Activated CD4-positive, alpha-beta T cell treated with anti-CD3 and anti-CD28 coated beads, Interleukin-2, amount 10 ng/mL, durations not matched to agents 7 days and 5 days (primary cell): ENCODE measurements at places on chromosomes 6 and 20. TPM values are rescaled to one million over a fixed set of nuclear protein-coding genes. Genes with fewer than 3 reads are reported as not detected.
A peak's percentile ranks its signal among the peaks of the same experiment; 100 is the strongest.

GRCh38 chr20:17843246-17844132, 125.1 kb downstream of the SNX5 start:
- H3K27me3 ChIP-seq, result no peaks in the 10 kb centered on the region
- peaks cover 63% of the 10 kb centered on the region for H3K4me1 ChIP-seq
- peaks cover 2% of the 10 kb centered on the region for H3K36me3 ChIP-seq
- peak overlapping the region; percentile 90 for H3K27ac ChIP-seq
- H3K4me3 ChIP-seq, result peak overlapping the region; percentile 14

DNA sequence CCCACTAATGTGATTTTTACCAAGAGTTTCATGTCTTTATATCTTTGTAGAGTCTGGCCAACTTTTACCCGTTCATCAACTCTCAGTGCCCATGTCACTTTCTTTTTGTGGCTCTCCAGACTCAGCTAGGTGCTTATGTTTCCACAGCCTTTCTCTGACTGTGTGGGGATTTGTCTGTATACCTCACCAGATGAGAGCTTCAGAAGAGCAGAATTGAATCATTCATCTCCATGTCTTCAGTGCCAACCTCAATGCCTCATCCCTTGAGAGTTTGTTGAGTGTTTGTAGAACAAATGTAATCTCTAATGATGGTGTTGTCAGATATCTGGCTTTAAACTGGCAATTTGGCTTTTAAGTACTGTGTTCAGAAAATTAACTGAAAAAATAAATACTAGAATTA, 16.8 kb upstream of the CCN2 start:
- no peak for DNase-seq
- H3K27me3 ChIP-seq, result no peaks in the 10 kb centered on the region
- H3K27ac ChIP-seq, result no peak overlapping the region
- no peaks in the 10 kb centered on the region for H3K36me3 ChIP-seq

DNA sequence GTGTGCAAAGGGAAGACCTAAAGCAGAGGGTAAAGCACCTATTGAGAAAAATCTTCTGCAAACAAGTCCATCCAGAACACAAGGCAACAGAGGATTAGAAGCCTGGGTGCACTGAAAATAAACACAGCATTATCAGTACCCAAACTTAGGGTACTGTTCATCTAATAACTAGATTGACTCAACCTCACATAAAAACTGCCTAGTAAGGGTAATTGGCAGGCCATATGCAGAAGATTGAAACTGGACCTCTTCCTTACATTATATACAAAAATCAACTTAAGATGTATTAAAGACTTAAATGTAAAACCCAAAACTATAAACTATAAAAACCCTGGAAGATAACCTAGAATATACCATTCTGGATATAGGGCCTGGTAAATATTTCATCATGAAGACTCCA, 91.2 kb upstream of the SIRPG start:
- no peak for DNase-seq
- H3K4me1 ChIP-seq, result no peaks in the 10 kb centered on the region
- H3K27me3 ChIP-seq, result peaks cover 27% of the 10 kb centered on the region
- H3K4me3 ChIP-seq, result no peak overlapping the region

- no peak overlapping the region for H3K4me3 ChIP-seq
- H3K27me3 ChIP-seq, result no peaks in the 10 kb centered on the region
- H3K36me3 ChIP-seq, result no peaks in the 10 kb centered on the region
Observed at GRCh38 chr20:19022791-19023448, 189.5 kb upstream of the SLC24A3 start.

DNA sequence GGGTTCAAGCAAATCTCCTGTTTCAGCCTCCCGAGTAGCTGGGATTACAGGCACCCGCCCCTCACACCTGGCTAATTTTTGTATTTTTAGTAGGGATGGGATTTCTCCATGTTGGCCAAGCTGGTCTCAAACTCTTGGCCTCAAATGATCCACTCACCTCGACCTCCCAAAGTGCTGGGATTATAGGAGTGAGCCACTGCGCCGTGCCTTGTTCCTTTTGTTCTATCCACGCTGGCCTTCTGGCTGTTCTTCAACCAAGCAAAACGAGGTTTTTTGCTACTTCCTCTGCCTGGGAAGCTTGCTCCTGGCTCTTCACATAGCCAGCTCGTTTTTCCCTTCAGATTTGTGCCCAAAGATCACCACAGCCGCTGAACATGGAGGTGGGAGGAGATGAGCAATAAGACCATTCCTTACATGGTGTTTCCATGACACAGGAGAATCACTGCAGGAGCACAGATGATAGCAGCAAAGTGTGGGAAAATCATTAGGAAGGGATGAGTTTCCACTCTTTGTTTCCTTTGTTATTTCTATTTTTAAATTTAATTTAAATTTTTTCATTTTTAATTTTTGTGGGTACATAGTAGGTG, 201.0 kb upstream of the ZNF217 start:
- no peaks in the 10 kb centered on the region for H3K27me3 ChIP-seq
- DNase-seq, result no peak
- H3K36me3 ChIP-seq, result peaks cover 4% of the 10 kb centered on the region
- H3K27ac ChIP-seq, result no peak overlapping the region

- no peak for DNase-seq
- no peaks in the 10 kb centered on the region for H3K36me3 ChIP-seq
Observed at GRCh38 chr6:5729813-5730517, 276.8 kb downstream of the NRN1 start.

Gene PXMP4
- 19.1 TPM for total RNA-seq

Gene ANGPT4
- not detected for total RNA-seq

Gene FAM8A1
- 11.6 TPM for total RNA-seq

GRCh38 chr6:22149096-22149495, 147.7 kb downstream of the PRL start:
- no peak overlapping the region for H3K4me3 ChIP-seq
- H3K4me1 ChIP-seq, result peaks cover 31% of the 10 kb centered on the region
- no peak overlapping the region for H3K27ac ChIP-seq
- peaks cover 39% of the 10 kb centered on the region for H3K27me3 ChIP-seq

Gene SOBP
- total RNA-seq, result 0.31 TPM

- no peaks in the 10 kb centered on the region for H3K36me3 ChIP-seq
- peaks cover 20% of the 10 kb centered on the region for H3K27me3 ChIP-seq
- no peak for DNase-seq
- no peak overlapping the region for H3K27ac ChIP-seq
Observed at GRCh38 chr6:46586906-46587305, 65.7 kb downstream of the CYP39A1 start.

GRCh38 chr6:2543321-2543720, 207.4 kb downstream of the MYLK4 start:
- H3K4me3 ChIP-seq, result no peak overlapping the region
- H3K4me1 ChIP-seq, result peaks cover 20% of the 10 kb centered on the region
- H3K27ac ChIP-seq, result no peak overlapping the region
- peaks cover 79% of the 10 kb centered on the region for H3K27me3 ChIP-seq

DNA sequence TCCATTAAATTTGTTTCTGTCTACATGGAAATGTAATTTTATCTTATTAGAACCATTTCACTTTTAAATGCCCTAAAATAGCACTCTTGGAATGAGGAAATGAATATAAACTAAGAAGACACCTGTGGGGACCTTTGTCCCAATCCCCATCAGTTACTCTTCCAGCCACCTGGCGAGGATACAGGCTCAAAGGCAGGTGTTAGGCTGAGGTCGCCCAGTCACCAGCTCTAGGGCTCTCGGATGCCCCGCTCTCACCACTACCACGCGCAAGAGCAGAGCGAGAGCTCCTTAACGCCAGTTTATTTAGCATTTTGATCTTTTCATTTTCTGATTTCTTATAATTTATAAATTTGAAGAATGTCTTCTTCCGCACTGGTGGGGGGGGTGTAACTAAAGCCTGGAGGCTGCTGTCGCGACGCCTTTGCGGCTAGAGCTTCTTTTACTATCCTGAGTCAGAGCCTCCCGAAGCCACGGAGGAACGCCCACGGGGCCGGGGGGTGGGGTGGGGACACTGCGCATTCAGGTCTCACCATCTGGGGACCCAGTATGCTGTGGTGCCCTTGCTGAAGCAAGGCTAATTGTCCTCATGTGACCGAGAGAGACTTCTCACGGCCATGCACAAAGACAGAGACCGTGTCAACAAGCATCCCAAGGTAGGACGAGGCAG, 38.7 kb upstream of the AFDN start:
- no peaks in the 10 kb centered on the region for H3K36me3 ChIP-seq
- no peak overlapping the region for H3K4me3 ChIP-seq
- no peak for DNase-seq
- no peaks in the 10 kb centered on the region for H3K4me1 ChIP-seq
- H3K27me3 ChIP-seq, result peaks cover 9% of the 10 kb centered on the region
- H3K27ac ChIP-seq, result no peak overlapping the region

- no peaks in the 10 kb centered on the region for H3K27me3 ChIP-seq
- H3K4me1 ChIP-seq, result peaks cover 95% of the 10 kb centered on the region
- H3K27ac ChIP-seq, result peak overlapping the region; percentile 20
- peaks cover 39% of the 10 kb centered on the region for H3K36me3 ChIP-seq
- no peak overlapping the region for H3K4me3 ChIP-seq
Observed at GRCh38 chr6:111809264-111809663, 64.0 kb downstream of the FYN start.

GRCh38 chr6:14863902-14864850, 381.7 kb upstream of the JARID2 start:
- H3K36me3 ChIP-seq, result no peaks in the 10 kb centered on the region
- peaks cover 13% of the 10 kb centered on the region for H3K4me1 ChIP-seq
- H3K4me3 ChIP-seq, result no peak overlapping the region
- no peaks in the 10 kb centered on the region for H3K27me3 ChIP-seq
- no peak overlapping the region for H3K27ac ChIP-seq
- no peak for DNase-seq

GRCh38 chr20:33372993-33373441, 28.3 kb downstream of the CDK5RAP1 start:
- H3K4me1 ChIP-seq, result peaks cover 61% of the 10 kb centered on the region
- H3K36me3 ChIP-seq, result peaks cover 49% of the 10 kb centered on the region
- H3K27me3 ChIP-seq, result no peaks in the 10 kb centered on the region
- H3K27ac ChIP-seq, result peak overlapping the region; percentile 84

- H3K36me3 ChIP-seq, result peaks cover 57% of the 10 kb centered on the region
- H3K27me3 ChIP-seq, result no peaks in the 10 kb centered on the region
- peak overlapping the region; percentile 100 for H3K27ac ChIP-seq
- peak overlapping the region; percentile 96 for H3K4me3 ChIP-seq
- DNase-seq, result no peak
- peaks cover 57% of the 10 kb centered on the region for H3K4me1 ChIP-seq
Observed at GRCh38 chr6:24718449-24719124, 367 bp downstream of the C6orf62 start.

GRCh38 chr6:165448210-165448609, 138.8 kb upstream of the C6orf118 start:
- H3K4me3 ChIP-seq, result no peak overlapping the region
- no peaks in the 10 kb centered on the region for H3K4me1 ChIP-seq
- no peaks in the 10 kb centered on the region for H3K27me3 ChIP-seq

DNA sequence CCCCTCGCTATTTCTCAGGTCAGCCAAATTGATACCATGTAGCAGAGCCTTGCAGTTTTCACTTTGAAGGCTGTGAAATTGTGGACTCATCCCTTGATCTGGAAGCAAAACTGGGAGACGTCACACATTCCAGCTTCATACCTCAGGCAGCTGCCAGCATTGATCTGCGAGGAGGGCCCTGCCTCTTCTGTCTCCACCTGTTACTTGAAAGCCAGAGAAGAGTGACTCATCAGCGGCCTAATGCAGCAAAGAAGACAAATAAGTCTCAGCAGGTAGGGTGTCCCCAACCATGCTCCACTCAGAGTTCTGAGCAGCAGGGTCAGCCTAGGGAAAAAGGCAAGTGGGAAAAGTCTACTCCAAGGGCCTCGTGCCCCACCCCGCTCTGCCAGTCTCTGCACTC, 69.4 kb upstream of the BMP2 start:
- H3K36me3 ChIP-seq, result no peaks in the 10 kb centered on the region
- H3K27me3 ChIP-seq, result no peaks in the 10 kb centered on the region
- no peak overlapping the region for H3K4me3 ChIP-seq

GRCh38 chr20:8353512-8353911, 221.4 kb downstream of the PLCB1 start:
- no peaks in the 10 kb centered on the region for H3K4me1 ChIP-seq
- no peak overlapping the region for H3K27ac ChIP-seq
- DNase-seq, result no peak
- H3K36me3 ChIP-seq, result no peaks in the 10 kb centered on the region
- no peak overlapping the region for H3K4me3 ChIP-seq

- no peak overlapping the region for H3K27ac ChIP-seq
- no peak for DNase-seq
- H3K4me3 ChIP-seq, result no peak overlapping the region
- no peaks in the 10 kb centered on the region for H3K36me3 ChIP-seq
- peaks cover 67% of the 10 kb centered on the region for H3K4me1 ChIP-seq
- peaks cover under 1% of the 10 kb centered on the region for H3K27me3 ChIP-seq
Observed at GRCh38 chr20:50347284-50348063, 156.8 kb downstream of the CEBPB start.

Gene SLC32A1
- not detected for total RNA-seq

Gene NRSN1
- total RNA-seq, result not detected

Gene NQO2
- 43.2 TPM for total RNA-seq

- H3K27me3 ChIP-seq, result no peaks in the 10 kb centered on the region
- H3K4me1 ChIP-seq, result peaks cover 17% of the 10 kb centered on the region
- H3K36me3 ChIP-seq, result peaks cover 3% of the 10 kb centered on the region
Observed at GRCh38 chr6:37988696-37989095, 169.2 kb downstream of the ZFAND3 start.

GRCh38 chr6:128574402-128574801, 54.0 kb upstream of the PTPRK start:
- H3K4me1 ChIP-seq, result peaks cover 16% of the 10 kb centered on the region
- H3K27me3 ChIP-seq, result peaks cover 3% of the 10 kb centered on the region
- H3K4me3 ChIP-seq, result no peak overlapping the region
- no peaks in the 10 kb centered on the region for H3K36me3 ChIP-seq
- no peak overlapping the region for H3K27ac ChIP-seq
- no peak for DNase-seq

Gene C20orf144
- total RNA-seq, result 0.25 TPM

Gene SYNDIG1
- not detected for total RNA-seq

- H3K36me3 ChIP-seq, result peaks cover 66% of the 10 kb centered on the region
- H3K27me3 ChIP-seq, result no peaks in the 10 kb centered on the region
- no peak overlapping the region for H3K4me3 ChIP-seq
- DNase-seq, result no peak
- peaks cover 16% of the 10 kb centered on the region for H3K4me1 ChIP-seq
Observed at GRCh38 chr20:49097159-49097558, 51.0 kb downstream of the CSE1L start.

GRCh38 chr6:25176466-25176865, 102.7 kb upstream of the CARMIL1 start:
- DNase-seq, result no peak
- peaks cover 3% of the 10 kb centered on the region for H3K36me3 ChIP-seq
- peaks cover 2% of the 10 kb centered on the region for H3K27me3 ChIP-seq
- H3K27ac ChIP-seq, result no peak overlapping the region

DNA sequence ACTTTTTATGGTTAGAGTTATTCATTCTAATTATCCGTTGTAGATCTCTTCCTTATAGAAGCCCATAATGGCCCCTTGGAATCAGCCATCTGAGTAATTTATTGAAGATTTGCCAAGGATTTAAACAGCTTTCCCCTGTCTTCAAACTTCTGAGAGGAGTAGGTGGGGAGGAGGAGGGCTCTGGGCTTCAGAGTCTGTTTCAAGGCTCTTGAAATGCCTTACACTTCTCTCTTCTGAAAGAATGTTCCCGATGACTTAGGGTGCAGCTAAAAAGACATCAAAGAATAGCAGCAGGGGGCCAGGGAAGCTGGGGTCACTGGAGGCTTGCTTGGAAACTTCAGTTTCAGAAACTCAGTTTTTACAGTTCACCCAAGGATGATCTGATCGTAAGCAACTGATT, 165.3 kb downstream of the ZDHHC14 start:
- peaks cover 17% of the 10 kb centered on the region for H3K36me3 ChIP-seq
- H3K4me3 ChIP-seq, result no peak overlapping the region

Gene SMIM29
- 23.1 TPM for total RNA-seq
